HT1080 (cell line): ENCODE measurements at places on chromosomes 5 and 9. TPM values are rescaled to one million over a fixed set of nuclear protein-coding genes. Genes with fewer than 3 reads are reported as not detected.

GRCh38 chr9:133786371-133786753, 48.2 kb upstream of the SARDH start:
- no peak for DNase-seq

- DNase-seq = peak; percentile 44
Observed at GRCh38 chr9:21317956-21318923, 13.1 kb upstream of the IFNA5 start.

Gene KIAA1958
- total RNA-seq = 2.3 and 3.5 TPM in 2 replicates

Gene GPR151
- not detected in 2 replicates for total RNA-seq

Gene LCN9
- not detected in 2 replicates for total RNA-seq
